CD8-positive, alpha-beta memory T cell (primary cell): ENCODE measurements at places on chromosomes 7 and 10. TPM values are rescaled to one million over a fixed set of nuclear protein-coding genes. Genes with fewer than 3 reads are reported as not detected.

Gene POM121L12
- not detected for total RNA-seq

Gene PNLIPRP3
- total RNA-seq: not detected

Gene TMEM176A
- total RNA-seq: 0.26 TPM

Gene LIPN
- total RNA-seq: not detected

Gene CALD1
- total RNA-seq: 3.3 TPM

Gene AKR1B1
- total RNA-seq: 117 TPM

Gene EVX1
- not detected for total RNA-seq

Gene LRRC4
- total RNA-seq: 0.51 TPM

Gene LRMDA
- total RNA-seq: not detected

DNA sequence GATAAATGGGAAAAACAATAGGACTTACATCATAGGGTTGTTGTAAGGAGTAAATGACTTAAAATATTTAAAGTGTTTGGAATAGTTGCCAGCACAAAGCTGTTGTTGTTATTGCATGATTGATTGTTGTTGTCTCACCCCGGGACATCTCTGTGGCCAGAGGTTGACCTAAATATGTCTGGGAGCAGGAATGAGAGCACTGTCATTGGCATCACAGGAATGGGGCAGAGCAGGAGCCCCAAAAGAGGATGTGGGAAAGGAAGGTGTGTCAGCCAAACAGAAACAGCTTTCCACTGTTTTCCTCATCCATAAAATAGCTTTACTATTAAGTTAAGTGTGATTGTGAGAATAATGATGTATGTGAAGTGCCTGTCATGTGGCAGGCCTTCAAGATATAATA, 121.6 kb downstream of the TMEM168 start:
- H3K27ac ChIP-seq: no peak overlapping the region
- no peaks in the 10 kb centered on the region for H3K36me3 ChIP-seq

DNA sequence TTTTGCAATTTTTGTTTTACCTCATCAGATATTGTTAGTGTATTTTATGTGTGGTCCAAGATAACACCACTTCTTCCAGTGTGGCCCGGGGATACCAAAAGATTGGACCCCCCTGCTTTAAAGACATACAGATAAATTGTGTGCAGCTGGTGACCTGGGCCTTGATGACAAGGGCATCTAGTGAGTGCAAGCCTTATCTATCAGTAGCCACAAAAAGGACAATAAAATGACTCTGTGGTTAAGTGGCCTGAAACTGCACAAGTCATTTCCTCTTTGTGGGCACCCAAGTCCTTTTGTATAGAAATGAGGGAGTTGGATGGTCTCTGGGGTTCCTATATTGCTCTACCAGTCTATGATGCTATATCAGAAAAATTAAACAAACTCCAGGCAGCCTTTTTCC, 98.1 kb downstream of the PARD3 start:
- no peak for DNase-seq
- no peaks in the 10 kb centered on the region for H3K27me3 ChIP-seq
- H3K4me3 ChIP-seq: no peak overlapping the region
- no peaks in the 10 kb centered on the region for H3K36me3 ChIP-seq

- no peak for DNase-seq
- no peaks in the 10 kb centered on the region for H3K27me3 ChIP-seq
- H3K27ac ChIP-seq: no peak overlapping the region
- no peaks in the 10 kb centered on the region for H3K36me3 ChIP-seq
Measured at GRCh38 chr10:71239946-71240795, 27.8 kb downstream of the UNC5B start.

DNA sequence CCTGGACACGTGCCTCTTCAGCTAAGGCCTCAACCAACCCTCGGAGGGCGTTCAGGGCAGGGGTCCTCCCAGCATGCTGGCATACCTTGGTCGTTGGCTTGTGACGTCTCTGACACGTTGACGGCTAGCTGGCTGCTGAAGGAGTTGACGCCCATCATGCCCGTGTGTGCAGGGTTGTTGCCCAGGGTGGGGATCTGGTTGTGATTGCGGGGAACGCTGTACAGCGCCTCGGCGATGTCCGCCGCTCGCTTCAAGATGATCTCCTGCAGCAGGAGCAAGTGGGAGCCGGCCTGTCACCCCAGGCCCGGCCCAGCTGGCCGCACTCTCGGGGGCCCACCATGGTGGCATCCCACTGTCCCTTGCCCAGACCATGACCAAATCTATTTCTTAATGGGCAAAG, 122.0 kb downstream of the EBF3 start:
- no peak overlapping the region for H3K4me3 ChIP-seq
- H3K4me1 ChIP-seq: no peaks in the 10 kb centered on the region
- H3K36me3 ChIP-seq: no peaks in the 10 kb centered on the region
- no peaks in the 10 kb centered on the region for H3K27me3 ChIP-seq
- no peak overlapping the region for H3K27ac ChIP-seq
- no peak for DNase-seq

GRCh38 chr7:110573862-110574528, 516.9 kb upstream of the LRRN3 start:
- H3K4me1 ChIP-seq: no peaks in the 10 kb centered on the region
- no peak overlapping the region for H3K4me3 ChIP-seq
- H3K27ac ChIP-seq: no peak overlapping the region
- no peaks in the 10 kb centered on the region for H3K27me3 ChIP-seq

- H3K4me1 ChIP-seq: no peaks in the 10 kb centered on the region
- DNase-seq: no peak
- H3K36me3 ChIP-seq: no peaks in the 10 kb centered on the region
- no peak overlapping the region for H3K27ac ChIP-seq
Measured at GRCh38 chr10:118373786-118374185, 31.7 kb upstream of the FAM204A start.

GRCh38 chr7:137592232-137592896, 248.8 kb upstream of the PTN start:
- no peaks in the 10 kb centered on the region for H3K27me3 ChIP-seq
- no peak overlapping the region for H3K4me3 ChIP-seq
- H3K27ac ChIP-seq: no peak overlapping the region
- H3K36me3 ChIP-seq: no peaks in the 10 kb centered on the region
- H3K4me1 ChIP-seq: no peaks in the 10 kb centered on the region

DNA sequence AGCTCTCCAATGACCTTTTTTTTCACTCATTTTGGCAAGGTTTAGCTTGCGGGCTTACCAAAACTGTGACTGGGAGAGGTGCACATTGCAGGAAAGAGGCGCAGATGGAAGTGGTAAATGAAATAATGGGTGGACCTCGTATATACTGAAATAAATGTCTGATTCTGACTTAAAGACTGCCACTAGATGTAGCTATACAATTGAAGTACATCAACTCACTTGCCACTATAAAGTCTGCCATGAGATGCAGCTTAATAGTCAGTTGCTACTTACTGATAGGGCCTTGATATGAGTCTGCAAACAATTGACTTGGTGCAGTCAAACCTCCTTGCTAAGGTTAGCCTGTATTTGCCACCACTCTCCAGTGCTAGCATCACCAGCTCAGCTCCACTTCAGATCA, 525.9 kb upstream of the MBL2 start:
- H3K27ac ChIP-seq: no peak overlapping the region
- no peaks in the 10 kb centered on the region for H3K27me3 ChIP-seq
- no peak overlapping the region for H3K4me3 ChIP-seq
- H3K36me3 ChIP-seq: no peaks in the 10 kb centered on the region
- no peak for DNase-seq
- no peaks in the 10 kb centered on the region for H3K4me1 ChIP-seq

GRCh38 chr10:102651455-102652169, 7.3 kb downstream of the TRIM8 start:
- H3K27me3 ChIP-seq: no peaks in the 10 kb centered on the region
- H3K27ac ChIP-seq: peak overlapping the region; percentile 20
- H3K4me3 ChIP-seq: no peak overlapping the region
- DNase-seq: no peak
- H3K36me3 ChIP-seq: peaks cover 21% of the 10 kb centered on the region

DNA sequence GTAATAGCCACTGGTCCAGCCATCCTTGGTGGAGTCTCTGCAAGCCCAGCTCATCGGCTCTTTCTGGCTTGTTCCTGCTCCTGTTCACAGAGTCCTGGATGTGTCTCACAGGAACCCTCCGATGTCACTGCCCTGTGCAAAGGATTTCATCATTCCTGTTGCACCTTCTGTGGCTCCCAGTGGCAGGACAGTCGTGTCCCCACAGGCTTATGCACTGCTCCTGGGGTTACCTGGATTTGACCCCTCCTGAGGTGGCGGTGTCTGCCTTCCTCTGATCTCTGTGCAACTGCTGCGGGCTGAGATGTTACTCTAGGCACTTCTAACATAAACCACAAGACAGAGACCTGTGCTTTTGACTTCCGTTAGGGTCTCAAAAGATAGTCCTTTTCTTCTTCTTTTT, 30.6 kb downstream of the APBB1IP start:
- H3K4me3 ChIP-seq: peak overlapping the region; percentile 42
- H3K36me3 ChIP-seq: no peaks in the 10 kb centered on the region
- no peak overlapping the region for H3K27ac ChIP-seq
- peaks cover 84% of the 10 kb centered on the region for H3K4me1 ChIP-seq
- peak; percentile 84 for DNase-seq

- H3K36me3 ChIP-seq: no peaks in the 10 kb centered on the region
- H3K4me3 ChIP-seq: peak overlapping the region; percentile 63
- H3K4me1 ChIP-seq: peaks cover 7% of the 10 kb centered on the region
- no peak overlapping the region for H3K27ac ChIP-seq
- H3K27me3 ChIP-seq: peaks cover 9% of the 10 kb centered on the region
Measured at GRCh38 chr10:117217196-117217761, 20.0 kb downstream of the KCNK18 start.

DNA sequence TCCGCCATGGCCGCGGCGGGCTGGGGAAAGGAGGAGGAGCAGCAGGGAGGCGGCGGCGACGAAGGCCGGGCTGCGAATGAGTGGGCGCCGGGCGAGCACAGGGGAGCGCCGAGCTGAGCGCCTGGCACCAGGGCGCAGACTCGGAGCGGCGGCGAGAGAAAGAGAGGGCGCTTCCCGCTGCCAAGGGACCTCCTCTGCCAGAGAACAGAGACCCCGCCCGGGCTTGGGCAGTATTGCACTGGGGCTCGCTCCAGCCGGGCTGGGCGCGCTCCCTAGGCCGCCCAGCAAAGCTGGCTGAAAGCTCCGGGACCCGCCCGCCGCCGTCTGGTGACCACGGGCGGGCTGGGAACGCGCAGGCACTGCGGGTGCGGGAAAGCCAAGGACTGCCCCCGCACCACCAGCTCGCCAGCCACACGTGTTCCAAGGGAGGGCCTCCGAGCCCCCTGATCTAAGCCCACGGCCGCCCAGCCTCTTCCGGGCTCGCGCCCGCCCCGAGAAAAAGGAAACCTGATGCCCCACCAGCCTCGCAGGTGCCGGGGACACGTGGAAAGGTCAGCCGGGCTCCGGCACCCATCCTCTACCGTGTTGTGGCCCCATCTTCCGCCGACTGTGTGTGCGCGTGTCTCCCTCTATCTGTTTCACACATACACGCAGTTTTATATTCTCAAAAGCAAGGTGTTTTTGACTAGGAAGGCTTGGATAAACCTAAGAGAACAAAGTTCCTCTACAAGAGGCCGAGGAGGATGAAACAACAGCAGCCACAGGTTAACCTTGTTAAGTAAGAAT, at the start of gene CCDC6:
Gene CCDC6 (minus strand): TSS at position 140 of the 786 bp plus-strand sequence. CDS start 132 bp downstream, at position 8.
- H3K36me3 ChIP-seq: no peaks in the 10 kb centered on the region
- H3K4me1 ChIP-seq: peaks cover 39% of the 10 kb centered on the region
- H3K27me3 ChIP-seq: no peaks in the 10 kb centered on the region
- H3K27ac ChIP-seq: peak within 1 kb of the TSS; percentile 85
- H3K4me3 ChIP-seq: peak within 1 kb of the TSS; percentile 71
- DNase-seq: peak; percentile 86

- DNase-seq: no peak
- H3K4me1 ChIP-seq: peaks cover 95% of the 10 kb centered on the region
- H3K36me3 ChIP-seq: no peaks in the 10 kb centered on the region
- no peak overlapping the region for H3K27ac ChIP-seq
Measured at GRCh38 chr10:22620140-22620857, 94.1 kb downstream of the PIP4K2A start.

DNA sequence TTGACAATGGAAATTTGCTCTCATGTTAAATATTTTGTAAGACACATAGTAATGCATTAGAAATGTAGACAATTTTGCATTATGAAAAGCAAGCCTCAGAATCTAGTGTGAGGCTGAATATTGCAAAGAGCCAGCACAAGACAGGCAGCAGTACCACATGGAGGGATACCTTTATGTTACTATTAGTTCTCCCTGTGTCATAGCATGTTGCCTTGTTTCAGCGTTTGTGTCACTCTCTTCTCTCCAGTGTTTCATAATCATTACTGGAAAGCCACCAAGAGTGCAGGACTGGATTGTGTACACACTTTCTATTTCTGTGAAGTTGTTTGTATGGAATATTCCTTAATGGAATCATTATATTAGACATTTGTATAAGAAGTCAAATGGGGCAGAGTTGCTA, 8.5 kb downstream of the AHR start:
- no peak for DNase-seq
- H3K27ac ChIP-seq: no peak overlapping the region
- peaks cover 30% of the 10 kb centered on the region for H3K4me1 ChIP-seq
- H3K36me3 ChIP-seq: no peaks in the 10 kb centered on the region
- no peaks in the 10 kb centered on the region for H3K27me3 ChIP-seq

GRCh38 chr7:155000795-155001194, 2.1 kb downstream of the PAXIP1 start:
- H3K27me3 ChIP-seq: no peaks in the 10 kb centered on the region
- peaks cover 16% of the 10 kb centered on the region for H3K4me1 ChIP-seq
- no peak overlapping the region for H3K4me3 ChIP-seq
- DNase-seq: no peak

DNA sequence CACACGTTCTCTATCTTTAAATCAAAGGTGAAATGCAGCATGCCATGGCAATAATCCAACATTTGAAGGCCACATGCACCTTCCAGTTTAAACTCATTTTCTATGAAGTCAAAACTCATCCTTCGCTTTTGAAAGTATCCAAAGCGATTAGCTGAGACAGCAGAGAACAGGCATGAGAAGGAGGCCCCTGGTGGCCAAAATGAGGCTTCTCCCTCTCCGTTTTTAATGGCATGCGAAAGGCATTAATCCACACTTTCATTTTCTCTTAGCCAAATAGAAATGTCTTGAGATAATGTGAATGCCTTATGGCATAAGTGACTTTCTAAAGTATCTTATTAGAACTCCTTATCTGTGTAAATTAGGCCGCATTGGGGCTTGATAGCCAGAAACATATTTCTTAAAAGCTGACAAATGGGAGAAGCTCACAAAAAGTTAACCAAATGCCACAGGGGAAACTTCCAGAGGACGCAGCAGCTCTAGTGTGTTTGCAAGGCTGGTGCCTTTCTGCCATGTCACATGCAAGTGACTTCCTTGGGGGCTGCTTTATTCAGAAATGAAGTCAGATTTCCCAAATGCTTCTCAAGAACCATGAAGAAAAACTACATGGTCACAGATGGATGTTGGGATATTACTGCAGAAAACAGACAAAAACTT, 1189.6 kb downstream of the SORCS1 start:
- H3K4me3 ChIP-seq: no peak overlapping the region
- no peak overlapping the region for H3K27ac ChIP-seq
- H3K36me3 ChIP-seq: no peaks in the 10 kb centered on the region
- H3K4me1 ChIP-seq: no peaks in the 10 kb centered on the region

DNA sequence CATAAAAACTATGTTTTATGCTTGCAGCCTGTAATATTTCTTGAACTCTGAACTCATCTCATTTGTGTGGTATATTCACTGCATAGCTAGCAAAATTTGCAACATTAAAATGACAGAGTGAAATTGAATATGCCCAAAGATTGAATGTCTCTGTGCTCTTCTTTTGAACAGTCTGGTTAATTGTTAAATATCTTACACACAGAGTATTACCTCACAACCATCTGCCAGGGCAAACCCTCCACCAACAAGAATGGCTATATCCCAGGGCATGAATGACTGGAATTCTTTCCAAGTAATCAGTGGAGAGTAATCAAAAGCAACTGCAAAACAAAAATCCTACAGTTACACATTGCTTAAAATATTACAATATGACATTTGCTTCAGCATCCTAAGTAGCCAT, 76.9 kb downstream of the SLC13A1 start:
- no peaks in the 10 kb centered on the region for H3K36me3 ChIP-seq
- H3K4me1 ChIP-seq: no peaks in the 10 kb centered on the region
- DNase-seq: no peak
- H3K27ac ChIP-seq: no peak overlapping the region
- H3K4me3 ChIP-seq: no peak overlapping the region
- no peaks in the 10 kb centered on the region for H3K27me3 ChIP-seq
